Keratinocyte (primary cell): ENCODE measurements at places on chromosomes 16 and 17.

- DNase-seq: no peak
These were observed 222.3 kb downstream of the MSI2 start for GRCh38 chr17:57478478-57479250.

DNA sequence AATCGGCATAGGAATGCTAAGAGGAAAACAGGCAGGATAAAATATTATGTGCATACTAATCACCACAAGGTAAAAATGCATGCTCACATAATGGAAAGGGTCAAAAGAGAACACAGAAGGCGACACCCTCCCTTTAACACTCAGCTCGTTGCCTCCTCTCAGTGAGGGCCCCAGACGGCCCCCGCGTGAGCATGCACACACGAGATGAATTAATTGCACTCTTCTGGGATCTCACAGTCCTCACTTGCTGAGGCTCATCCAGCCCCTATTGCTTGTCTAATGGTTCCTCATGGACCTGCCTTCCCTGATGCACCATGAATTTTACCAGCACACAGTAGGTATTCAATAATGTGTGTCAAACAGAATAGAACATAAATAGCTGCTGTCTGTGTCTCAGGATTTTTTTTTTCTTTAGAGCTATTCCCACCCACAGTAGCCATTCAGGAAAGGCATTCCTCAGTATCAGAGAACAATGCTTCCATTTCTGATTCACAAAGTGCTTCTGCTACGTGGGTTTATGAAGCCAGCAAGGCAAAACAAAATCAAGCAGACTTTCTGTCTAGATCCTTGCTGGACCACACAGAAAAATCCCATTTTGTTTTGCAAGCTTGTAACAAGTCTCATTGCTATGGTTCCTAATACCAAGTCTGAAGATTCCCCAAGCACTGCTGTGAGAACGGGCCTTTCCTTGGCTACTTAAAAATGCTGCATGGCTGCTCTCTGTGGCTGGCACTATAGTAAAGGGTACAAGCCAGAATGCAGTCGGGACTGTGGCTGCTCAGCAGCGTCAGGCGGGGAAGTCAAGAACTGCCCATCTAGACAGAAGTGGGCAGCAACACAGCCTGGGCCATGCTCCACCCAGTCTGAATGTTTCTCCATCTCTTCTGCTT, 43.6 kb downstream of the TOM1L2 start:
- DNase-seq: no peak

GRCh38 chr17:68892658-68893057, 62.5 kb downstream of the ABCA8 start:
- no peak for DNase-seq

- no peak for DNase-seq
These were observed 6.7 kb upstream of the TLCD3A start for GRCh38 chr17:725746-726145.

DNA sequence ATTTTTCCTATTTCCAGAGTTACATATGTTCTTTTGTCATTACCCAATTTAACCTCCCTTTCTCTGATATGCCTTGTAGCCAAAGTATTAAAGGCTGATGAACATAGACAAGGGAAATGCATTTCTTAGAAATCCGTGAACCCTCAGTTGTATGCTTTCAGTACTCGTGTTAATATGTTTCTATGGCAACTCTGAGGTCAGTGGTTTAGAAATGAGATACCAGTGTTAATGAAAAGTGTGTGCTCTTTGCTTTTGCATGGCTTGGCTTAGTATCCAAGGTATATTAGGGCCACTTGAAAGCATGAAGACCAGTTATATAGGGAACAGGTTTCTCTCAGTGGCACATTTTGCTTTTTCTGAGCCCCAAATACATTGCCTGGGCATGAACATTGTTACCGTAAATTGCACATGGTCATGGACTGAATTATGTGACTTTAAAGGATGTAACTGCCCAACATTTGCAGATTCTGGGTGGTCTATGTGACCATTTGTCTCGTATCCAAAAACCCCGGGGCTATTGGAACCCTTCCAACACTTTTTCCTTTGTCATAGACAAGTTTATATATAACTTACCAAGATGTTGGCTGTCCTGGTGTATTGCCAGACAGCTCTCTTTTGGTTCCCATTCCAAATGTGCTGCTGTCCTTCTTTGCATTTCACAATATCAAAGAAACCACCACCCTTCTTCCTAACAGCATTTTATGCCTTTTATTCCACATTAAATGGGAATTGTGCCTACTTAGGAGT, 17.5 kb downstream of the ABHD15 start:
- DNase-seq: no peak

DNA sequence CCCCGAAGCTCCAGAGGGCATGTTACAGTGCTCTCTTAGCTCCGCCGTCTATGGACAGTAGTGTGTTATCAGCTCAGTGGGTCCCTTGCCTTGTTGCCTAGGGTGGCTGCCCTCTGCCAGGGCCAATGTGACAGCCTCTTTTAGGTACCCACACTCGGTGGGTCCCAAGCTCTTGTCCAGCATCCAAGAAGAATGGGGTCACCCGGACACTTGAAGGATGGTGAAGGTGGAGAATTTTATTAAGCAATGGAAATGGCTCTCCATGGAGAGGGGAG, 57.0 kb downstream of the RNF213 start:
- DNase-seq: no peak

DNA sequence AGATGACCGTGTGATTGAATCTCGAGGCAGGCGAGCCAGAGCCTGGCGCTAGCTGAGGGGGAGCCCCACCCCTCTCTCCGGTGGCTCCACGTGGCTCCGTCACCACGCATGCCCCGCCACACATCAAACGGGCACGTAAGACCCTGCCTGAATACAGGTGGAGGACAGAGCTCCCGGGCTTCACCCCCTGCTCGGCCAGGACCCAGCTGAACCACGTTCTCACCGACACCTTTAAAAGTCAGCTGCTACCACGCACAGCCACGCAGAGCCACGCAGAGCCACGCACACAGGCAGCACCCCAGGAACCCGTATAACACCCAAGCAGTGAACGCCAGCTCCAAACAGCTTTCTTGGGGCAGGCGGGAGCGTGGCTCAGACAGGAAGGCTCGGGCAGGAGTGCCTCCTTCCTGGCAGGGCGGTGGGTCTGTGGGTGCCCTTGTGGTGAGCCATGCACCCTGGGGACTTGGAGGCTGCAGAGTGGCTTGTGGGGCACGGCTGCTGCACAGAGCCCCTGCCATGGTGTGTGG, 4.4 kb downstream of the TMEM204 start:
- DNase-seq: no peak

DNA sequence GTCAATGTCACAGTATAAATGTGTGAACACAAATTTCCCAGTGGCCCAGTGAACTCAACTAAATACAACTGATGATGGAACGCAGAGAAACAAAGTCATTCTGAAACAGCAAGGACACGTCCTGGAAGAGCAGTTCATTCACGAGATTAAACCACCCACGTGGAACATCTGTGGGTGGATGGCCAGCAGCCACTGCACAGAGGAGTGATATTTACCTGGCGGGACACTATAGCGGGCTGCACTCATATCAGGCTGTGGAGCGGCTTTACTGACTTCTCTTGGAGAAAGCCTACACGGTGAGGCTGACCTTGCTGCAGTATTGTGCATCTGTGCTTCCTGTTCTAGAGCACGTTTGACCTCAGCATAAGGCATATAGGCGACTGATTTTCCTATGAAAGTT, 87.3 kb downstream of the TTC19 start:
- no peak for DNase-seq
